ENCODE measurements at places on chromosomes 2 and 18.

- no peak for DNase-seq
These were observed 33.5 kb downstream of the GALNT5 start for GRCh38 chr2:157291018-157291417.

GRCh38 chr18:29383311-29384273 is 1206.7 kb upstream of the CDH2 start:
- no peak for DNase-seq

DNA sequence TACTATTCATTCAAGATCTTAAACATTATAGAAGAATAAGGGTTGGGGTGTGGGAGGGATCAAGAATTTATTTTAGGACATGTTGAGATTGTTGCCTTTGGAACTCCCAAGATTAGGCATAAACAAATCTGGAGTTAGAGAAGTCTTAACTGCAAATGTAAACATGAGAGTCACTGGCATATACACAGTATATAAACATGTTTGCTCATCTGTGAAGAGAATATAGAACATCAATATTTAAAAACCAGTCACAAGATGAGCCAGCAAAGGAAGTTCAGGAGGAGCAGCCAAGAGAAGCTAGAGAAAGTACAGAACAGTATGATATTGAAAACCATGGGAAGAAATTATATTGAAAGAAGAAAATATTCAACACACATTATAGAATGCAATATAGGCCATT is 638.6 kb upstream of the SLC39A10 start:
- DNase-seq: no peak

DNA sequence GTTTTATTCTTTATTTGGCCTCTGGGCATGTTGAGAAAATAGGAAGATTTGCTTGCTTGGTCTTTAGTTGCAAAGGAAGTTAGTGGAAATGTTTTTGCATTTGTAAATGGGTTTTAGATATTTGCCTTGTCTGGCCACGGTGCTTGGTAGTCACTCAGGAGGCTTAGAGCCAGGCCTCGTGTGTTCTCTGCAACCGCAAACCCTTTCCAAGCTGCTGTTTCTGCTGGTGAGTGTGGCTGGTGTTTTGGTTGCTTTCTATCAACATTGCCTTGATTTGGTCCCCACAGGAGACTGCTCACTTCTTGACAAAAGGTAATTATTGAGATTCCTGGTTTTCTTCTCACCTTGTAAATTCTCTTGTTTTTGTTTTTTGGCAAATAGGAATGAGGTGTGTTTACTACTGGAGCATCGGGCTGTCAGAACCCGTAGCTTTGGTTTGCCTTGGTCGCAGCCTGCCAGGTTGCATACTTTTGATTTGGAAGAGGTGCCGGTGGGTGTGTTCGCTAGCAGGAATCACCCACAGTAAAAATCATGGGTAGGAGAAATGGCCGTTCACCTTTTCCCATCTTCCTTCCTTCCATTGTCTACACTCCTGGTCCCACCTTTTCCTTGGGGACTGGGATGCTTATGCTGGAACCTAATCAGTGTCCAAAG is 15.8 kb downstream of the ASAP2 start:
- DNase-seq: no peak

DNA sequence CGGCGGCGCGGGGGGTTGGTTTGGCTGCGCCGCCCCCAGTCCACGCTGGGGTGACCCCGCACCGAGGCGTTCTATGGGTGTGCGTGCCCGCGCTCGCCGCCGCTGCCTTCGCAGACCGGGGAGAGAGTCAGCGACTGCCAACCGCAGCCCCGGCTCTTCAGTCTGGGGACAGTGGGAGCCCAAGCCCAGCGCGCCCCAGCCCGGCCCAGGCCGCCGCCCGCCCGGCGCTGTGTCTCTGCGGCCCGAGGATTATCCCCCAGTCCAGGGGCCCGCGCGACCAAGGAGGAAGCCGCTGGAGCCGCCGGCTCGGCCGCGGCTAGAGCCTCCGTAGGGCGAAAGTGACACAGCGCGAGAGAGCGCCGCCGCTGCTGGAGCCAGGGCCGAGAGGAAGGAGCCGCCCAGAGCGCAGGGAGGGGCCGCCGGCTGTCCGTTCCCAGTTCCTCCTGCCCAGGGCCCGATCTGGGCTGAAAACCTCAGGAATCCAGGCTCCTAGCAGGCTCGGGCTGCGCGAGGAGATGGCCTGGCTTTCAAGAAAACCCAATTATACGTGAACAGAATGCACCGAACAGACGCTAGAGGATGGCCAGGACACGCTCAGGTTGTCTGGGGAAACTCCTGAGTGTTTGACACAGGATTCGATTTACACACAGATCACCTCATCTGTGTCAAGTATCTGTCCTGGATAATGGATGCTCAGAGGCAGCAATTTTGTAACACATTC is 2.4 kb downstream of the CTIF start:
- DNase-seq: peak; percentile 86

GRCh38 chr18:58828399-58829121 is 36.1 kb upstream of the ZNF532 start:
- DNase-seq: no peak

- DNase-seq: no peak
These were observed 120.0 kb upstream of the MAPRE2 start for GRCh38 chr18:34921226-34921625.

DNA sequence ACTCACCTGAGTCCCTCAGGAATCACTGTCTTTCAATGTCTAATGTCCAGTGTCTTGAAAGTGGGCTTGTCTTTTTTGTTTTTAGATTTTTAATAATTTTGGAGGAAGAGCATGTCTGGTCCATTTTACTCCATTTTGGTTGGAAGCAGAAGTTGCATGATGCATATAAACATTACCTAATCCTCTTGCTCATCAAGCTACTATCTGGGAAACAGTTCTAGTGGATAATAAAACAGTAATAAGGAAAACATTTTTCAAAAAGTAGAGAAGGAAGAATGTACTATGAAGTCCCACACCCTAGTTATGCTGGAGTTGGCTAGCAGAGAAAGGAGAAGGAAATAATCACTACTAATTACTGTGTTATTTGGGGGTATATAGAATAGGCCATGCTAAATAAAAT is 263.7 kb downstream of the ETAA1 start:
- DNase-seq: no peak

DNA sequence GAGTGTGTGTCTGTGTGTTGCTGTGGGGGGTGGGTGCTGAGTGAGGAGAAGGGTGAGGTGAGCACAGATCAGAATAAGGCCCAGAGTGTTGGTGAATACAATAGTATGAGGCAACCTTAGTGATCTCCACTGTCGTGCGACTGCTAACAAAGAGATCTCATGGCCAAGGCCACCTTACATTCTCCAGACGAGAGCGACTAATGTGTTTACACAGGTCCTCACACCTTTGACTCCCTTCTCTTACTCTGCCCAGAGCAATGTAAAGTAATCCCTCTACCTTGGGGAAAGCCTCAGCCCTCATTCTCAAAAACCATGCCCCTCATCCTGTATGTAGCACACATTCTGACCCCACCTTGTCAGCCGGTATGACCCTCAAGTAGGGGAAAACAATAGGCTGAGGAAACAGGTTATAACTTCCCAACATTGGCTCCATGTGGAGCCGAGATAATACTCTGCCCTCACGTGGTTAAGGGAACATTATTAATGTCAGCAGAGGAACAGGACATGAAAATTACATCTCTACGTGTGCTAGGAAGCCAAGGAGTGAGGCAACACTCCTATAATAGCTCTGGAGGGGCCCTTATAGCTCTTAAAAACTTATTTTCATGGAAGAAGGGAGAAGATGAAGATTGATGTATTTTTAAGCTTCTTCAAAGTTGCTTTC is 323.0 kb upstream of the NT5C1B start:
- no peak for DNase-seq

DNA sequence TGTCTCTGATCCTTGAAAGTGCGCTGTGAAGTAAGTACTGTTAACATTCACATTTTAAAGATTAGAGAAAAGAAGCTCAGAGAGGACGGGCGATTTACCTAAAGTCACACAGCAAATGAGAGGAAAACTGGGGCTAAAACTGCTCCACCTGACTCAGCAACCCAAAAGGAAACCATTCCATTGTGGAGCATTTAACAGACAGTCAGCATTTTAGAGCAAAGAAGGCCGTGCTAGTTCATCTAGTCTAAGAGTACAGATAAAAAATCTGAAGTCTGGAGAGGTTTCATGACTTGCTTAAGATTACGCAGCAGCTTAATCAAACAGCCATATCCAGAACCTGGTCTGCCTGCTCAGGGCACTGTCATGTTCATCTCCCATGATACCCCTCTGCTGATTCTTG is 19.9 kb upstream of the KCNF1 start:
- DNase-seq: no peak

DNA sequence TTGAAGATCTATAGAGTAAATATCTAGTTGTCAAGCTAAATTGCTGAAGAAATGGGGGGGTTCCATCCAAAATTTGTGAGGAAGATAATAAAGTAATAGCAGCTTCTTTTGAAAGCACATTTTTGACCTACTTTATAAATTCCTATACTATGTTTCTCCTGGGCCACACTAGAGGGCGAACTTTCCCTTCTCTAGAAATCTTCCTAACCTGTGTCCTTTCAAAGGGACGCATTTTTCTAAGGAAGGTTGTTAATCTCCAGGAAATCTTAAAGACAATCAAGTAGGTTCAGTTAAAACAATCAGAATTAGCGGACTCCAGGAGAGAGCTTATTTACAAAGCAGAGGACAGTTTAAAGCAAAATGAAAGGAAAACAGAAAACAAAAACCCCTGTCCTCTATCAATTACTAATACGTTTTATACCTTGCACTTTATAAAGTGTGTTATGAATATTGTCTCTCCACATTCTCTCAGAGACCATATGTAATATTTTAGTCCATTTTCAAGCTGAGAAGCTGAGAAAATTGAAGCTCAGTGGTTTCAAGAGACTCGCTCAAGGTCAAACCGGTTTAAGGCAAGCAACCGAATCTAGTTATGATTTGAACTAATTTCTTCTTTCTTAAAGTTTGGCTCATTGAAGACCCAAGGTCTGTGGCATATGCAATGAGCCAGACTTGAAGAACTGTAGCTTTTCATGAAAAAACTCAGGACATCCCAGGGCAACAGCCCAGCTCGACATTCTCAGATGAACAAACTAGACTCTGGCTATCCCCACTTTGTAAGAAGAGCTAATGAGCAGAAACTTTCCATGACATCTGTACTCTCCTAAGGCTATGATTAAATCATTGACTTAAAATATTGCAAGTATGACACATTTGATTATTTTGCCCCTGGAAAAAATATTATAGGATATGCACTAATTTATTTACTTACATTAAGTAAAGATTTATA is 273.6 kb downstream of the PAX3 start:
- no peak for DNase-seq

DNA sequence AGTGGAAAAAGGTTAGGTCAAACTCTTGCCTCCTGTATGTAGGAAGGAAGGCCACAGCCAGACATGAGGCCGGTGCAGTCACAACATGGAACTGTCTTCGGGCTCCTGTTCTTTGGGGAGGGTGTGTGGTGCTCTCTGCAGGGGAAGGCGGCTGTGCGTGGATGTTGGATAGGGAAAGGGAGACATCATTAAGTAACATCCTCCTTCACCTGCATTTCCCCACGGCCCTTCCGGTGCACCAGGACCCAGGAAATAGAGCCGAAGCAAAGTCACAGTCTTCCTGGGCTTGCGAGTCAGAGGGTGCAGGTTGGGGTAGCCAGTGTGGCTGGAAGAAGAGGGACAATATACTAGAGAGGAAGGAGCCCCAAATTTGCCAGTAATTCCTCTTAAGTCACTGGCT is 78.9 kb upstream of the SMAD7 start:
- no peak for DNase-seq

DNA sequence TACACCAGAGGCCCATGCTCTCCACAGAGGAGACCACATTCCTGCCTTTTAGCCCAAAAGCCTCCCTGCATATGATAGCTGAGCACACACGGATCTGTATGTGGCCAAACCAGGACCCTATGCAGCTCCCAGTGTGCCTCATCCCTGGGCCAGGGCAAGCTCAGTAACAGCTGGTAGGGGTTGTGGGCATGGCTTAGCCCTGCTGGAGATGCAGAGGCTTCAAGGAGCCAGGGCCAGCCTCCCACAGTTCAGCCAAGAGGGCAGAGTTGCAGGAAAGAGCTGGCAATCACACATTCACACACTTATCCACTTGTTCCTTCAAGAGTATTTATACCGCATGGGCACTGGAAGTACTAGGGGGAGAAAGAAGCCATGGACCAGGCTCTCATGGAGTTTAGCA is 1.6 kb upstream of the LIMS2 start:
- DNase-seq: no peak

GRCh38 chr2:61670591-61671501 is 132.7 kb upstream of the XPO1 start:
- peak; percentile 62 for DNase-seq

- no peak for DNase-seq
These were observed 113.9 kb upstream of the CCDC68 start for GRCh38 chr18:55073116-55073515.

GRCh38 chr2:197207598-197207997 is 103.0 kb downstream of the ANKRD44 start:
- no peak for DNase-seq

DNA sequence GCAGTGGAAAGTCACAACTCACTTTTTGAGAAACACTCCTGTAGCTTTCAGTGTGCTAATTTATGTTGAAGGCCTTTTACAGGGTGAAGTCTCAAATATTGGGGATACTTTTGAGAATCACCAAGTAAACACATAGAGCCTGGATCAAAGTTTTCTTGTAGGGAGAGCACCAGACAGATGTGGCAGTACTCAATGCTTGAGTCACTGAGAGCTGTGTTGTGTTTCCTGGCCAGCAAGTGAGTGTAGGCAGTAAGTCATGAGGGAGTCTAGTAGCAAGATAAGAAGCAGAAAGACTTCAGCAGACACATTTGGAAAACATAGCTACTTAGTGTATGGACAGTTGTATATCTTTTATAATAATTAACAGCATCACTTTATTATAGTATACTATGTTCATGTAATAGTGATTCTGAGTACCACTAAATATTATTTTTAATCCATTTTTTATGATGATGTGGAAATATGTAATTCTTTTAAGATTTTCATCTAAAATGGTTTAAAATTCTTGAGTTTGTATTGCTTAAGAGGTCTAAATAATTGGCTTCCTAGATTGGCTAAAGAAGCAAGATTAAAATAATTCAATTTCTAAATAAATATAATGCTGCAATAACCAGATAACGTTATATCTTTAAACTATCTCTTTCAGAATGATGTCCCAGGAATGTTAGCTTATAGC is 12.8 kb downstream of the PSMD1 start:
- no peak for DNase-seq

GRCh38 chr18:10376731-10377130 is 77.7 kb upstream of the APCDD1 start:
- DNase-seq: peak; percentile 59

DNA sequence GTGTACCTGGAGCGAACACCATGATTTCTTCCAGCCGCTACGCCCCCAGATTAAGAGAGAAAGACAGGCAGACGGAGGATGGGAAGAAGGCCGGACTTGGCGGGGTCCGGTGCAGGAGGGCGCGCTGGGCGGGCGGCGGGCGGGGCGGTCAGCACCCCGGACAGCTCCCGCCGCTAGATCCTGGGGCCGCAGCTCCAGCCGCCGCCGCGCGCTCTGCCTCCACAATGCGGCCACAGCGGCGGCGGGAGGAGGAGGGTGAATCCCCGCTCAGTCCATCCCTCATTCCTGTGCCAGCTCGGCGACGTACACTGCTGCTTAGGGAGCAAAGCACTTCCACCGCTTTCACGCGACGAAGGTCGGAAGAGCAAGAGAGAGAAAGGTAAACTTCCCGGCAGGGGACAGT is at the start of gene AKAIN1:
TSS of gene AKAIN1 (minus strand) at position 226 of the 403 bp plus-strand sequence. CDS start at position 22, 204 bp downstream.
- DNase-seq: peak; percentile 38
